Activated naive CD8-positive, alpha-beta T cell treated with anti-CD3 and anti-CD28 coated beads, Interleukin-2, amount 10 ng/mL, durations not matched to agents 7 days and 5 days (primary cell): ENCODE measurements at places on chromosomes 3 and 15. TPM values are rescaled to one million over a fixed set of nuclear protein-coding genes. Genes with fewer than 3 reads are reported as not detected.

Gene ECE2
- total RNA-seq, result not detected

Gene SLC22A13
- 0.61 TPM for total RNA-seq

Gene DOCK3
- total RNA-seq, result 3.4 TPM

DNA sequence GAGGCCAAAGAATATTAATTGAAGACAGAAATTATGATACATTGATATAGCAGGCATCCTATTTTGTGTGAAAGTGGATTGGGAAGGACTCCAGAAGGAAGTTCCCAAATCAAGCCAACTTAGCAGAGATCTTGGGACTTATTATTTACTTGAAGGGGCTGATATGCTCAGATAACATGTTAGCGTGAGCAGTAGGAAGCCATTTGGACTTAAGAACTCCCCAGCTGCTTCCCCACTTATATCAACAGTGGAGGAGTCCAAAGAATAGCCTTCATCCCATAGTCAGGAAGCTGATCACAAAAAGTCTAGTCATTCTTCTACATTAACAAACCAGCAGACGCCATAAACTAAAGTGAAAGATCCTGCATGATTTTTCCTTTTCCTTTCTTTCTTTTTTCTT is 200.0 kb downstream of the ATP8B4 start:
- no peak for DNase-seq

DNA sequence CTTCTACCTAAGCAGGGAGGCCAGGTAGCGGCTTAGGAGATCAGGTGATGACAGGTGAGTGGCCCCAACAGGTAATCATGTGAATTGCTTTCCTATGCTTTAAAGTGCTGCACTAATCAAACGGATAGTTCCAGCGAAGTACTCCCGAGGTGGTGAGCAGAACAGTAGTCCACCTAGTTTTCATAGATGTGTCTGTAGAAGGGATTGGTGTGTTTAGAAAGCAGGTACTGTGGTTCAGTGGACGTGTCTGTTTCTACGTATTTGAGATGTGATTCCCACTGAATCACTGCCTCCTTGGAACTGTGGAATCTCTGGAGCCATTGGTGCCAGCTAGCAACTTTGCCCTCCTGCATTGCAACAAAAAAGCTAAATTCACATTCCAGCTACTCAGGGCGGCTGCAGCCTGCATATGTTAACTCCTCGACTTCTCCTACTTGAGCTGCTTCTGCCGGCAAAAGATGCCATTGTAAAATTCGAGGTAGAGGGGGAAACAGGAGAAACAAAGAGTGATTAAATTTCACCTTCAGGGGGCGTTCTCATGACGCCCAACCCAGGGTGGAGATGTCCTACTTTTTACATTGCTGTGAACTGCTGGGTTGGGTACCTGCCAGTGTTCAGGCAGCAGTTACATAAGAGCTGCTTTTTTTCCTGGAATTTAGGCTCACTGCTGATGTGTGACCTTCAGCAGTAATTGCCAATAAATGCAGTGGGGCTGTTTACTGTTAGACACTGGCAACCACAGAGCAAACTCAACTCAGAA is 227.3 kb downstream of the ITPR1 start:
- no peak for DNase-seq

DNA sequence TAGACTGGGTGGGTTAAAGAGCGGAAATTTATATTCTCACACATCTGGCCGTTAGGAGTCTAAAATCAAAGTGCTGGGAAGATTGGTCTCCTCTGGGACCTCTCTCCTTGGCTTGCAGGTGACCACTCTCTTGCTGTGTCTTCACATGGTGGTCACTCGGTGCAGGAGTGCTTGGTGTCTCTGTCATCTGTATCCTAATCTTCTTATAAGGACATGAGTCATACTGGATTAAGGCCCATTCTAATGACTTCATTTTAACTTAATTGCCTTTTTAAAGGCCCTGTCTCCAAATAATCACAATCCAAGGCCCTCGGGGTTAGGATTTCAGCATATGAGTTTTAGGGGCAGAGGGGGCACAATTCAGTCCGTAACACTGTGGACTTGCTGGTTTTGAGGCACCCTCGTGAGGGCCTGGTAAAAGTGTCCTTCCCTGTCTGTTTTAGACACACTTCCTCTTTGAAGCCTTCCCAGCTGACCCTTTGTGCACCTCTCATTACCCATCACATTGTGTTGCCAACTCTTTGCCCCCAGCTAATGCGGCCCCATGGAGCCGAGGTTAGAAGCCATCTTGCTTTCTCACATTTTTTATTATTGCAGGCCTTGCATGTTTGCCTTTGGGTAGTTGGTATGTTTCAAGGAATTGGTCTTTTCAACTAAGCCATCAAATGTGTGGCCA is 3.2 kb downstream of the XYLB start:
- DNase-seq, result no peak

- no peak for DNase-seq
Measured at GRCh38 chr15:31379042-31379441, 52.4 kb downstream of the KLF13 start.
